Caudate nucleus (tissue), 63 donors: ENCODE measurements at places on chromosomes 2 and 18.

- no peak for DNase-seq
Observed at GRCh38 chr18:51660188-51660715, 462.8 kb upstream of the MEX3C start.

DNA sequence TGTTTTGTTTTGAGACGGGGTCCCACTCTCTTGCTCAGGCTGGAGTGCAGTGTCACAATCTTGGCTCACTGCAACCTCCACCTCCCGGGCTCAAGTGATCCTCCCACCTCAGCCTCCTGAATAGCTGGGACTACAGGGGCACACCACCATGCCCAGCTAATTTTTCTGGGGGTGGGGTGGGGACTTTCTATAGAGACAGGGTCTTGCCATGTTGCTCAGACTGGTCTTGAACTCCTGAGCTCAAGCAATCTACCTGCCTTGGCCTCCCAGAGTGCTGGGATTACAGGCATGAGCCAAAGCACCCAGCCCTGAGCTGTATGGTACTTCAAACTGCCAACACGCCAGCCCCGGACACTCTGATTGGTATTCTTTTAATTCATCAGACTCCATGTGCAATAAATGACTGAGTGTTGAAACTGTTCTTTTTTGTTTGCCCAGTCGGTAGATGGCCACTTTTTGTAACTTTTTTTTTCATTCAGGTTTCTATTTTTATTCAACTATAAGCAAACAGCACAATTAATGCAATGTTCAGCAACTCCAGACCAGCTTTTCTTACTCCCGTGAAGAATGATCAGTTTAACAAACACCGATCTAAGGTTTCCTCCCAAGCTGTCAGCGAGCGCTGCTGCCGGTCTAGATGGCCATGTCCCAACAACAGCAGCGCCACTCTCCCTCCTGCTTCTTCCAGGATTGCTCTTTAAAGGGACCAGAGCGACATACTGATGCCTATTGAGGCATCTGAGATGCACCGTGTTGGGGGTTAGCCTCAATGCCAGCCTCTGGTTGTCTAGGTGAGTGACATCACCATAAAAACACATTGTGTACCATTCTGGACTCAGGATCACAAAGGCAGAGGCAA, 12.5 kb upstream of the TGOLN2 start:
- DNase-seq, result no peak

- DNase-seq, result no peak
Observed at GRCh38 chr2:196448407-196449079, 191.0 kb upstream of the CCDC150 start.

GRCh38 chr18:77079088-77079487, 53.5 kb downstream of the MBP start:
- no peak for DNase-seq

DNA sequence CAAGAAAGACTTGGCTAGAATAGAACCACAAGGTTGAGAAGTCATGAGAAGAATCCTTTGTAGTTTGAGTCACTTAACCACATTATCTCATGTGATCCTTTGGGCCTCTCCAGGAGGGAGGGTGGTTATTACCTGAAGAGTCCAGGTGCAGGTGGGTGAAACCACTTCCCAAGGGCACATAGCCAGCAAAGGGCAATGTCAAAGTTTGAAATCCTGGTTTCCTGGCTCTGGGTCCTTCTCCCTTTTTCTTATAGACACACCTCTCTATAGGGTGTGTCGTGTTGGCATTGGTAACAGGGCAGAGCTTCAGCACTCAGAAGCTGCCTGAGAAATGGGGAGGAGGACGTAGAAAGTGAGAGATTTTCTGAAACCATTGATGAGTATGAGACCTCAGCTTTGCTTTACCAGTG, 137.9 kb downstream of the MGAT5 start:
- DNase-seq, result no peak

DNA sequence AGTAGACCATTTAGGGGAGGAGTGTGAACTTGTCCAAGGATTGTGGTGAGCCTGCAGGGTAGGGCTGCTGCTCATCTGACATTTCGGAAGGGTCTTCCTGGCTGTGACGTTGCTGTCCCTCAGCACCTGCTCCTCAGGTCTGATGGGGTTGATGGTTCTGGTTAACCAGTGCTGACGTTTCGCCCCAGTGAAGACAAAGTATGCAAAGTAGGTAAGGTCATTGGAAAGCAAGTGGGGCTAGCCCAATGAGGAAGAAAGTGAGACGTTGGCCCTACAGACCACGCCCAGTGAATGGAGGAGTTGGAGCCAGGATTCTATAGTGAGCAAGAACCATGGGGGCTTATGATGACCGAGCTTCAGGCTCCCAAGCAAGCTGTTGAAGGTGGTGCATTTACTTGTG, 33.4 kb upstream of the ZNF396 start:
- no peak for DNase-seq

GRCh38 chr18:12304351-12305210, 3.5 kb upstream of the TUBB6 start:
- DNase-seq, result no peak

GRCh38 chr2:61995065-61995464, 89.6 kb downstream of the COMMD1 start:
- DNase-seq, result no peak

DNA sequence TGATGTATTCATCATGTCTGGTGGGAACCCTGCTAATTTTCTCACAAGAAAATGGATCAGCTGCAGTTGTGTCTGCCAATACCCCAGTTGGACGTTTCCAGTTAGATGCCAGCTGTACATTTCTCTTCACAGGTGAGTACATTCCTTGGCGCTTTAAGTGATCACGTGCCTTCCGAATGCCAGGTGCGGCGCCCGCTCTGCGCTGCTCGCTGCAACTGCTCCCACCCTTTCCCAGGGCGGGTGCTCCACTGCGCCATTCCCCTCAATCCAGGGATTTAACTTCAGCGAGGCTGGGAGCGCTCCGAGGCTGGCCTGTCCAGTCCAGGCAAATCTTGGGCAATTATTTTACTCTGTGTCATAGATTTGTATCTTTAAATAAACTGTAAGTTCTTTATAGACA, 225.0 kb upstream of the RAB6C start:
- no peak for DNase-seq

DNA sequence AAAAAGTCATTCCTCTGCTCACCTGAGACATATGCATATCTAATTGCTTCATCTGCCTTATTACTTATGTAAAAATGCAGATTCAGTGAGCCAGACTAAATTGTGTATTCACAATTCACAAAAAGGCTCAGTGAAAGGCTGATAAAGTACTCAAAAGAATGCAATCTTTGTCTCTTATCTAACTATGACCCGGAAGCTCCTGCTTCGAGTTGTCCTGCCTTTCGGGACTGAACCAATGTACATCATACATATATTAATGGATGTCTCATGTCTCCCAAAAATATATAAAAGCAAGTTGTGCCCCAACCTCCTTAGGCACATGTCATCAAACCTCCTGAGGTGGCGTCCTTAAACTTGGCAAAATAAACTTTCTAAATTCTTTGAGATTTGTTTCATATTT, 120.5 kb downstream of the SCN3A start:
- no peak for DNase-seq

- DNase-seq, result no peak
Observed at GRCh38 chr18:66210875-66211274, 393.0 kb downstream of the CDH19 start.

DNA sequence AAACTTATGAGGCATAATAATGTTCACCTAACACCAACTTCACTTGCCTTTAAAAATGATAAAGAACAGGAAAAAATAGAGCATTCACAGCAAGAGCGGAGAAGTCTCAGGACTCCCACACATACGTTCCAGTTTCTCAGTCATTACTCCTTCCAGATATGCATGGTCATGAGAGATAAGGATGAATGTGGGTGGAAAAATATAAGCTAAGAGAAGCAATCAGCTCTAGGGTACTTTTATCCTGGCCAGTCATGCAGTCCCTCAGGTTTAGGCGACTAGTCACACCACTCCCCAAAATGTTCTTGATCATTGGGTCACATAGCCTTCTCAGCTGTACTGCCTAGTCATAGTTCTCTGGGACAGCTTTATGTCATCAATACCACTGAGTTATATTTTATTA, 29.2 kb upstream of the CCDC178 start:
- no peak for DNase-seq

DNA sequence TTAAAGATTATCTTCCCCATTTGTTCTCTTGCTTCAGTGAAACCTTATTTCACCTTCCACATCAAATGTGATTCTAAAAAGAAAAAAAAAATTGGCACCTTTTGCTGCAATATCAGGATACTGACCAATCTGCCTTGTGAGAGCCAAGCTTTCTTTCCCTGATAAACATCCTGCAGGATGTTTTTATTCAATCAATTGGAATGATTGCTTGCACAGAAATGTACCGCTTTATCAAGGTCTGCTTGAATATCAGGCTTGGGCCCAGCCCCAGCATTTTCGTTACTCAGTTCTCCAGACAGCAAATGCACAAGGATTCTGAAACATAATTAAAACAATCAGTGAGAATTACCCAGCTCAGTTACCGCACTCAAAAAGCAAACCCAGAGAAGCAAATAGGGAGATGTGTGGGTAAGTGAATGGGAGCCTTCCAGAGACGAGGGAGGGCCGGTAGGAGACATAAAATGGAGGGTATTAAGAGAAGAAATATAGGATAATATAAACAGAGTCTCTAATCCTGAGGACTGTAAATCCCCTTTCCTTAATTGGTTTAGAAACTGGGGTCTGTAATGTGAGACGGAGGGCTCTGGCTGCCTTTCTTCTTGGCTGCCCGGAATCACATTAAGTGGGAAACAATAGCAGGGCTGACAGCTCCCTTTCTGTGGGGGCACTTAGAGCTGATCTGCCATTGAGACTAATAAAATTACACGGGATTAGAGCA, 291.8 kb downstream of the ICOS start:
- no peak for DNase-seq

DNA sequence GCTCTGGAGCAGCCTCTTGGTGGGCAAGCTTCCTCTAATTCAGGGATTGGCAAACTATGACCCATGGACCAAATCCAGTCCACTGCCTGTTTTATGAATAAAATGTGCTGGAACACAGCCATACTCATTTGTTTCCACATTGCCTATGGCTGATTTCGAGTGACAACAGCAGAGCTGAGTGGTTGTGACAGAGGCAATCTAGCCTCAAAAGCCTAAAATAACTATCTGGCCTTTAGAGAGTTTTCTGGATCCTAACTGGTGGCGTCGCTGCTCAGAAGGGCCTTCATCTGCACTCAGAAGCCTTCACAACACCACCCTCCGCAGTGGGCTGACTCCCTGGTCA, 147.1 kb downstream of the CCBE1 start:
- no peak for DNase-seq

GRCh38 chr2:148914463-148914862, 39.4 kb downstream of the KIF5C start:
- peak; percentile 19 for DNase-seq

- no peak for DNase-seq
Observed at GRCh38 chr2:49973436-49973835, 819.1 kb upstream of the FSHR start.

- no peak for DNase-seq
Observed at GRCh38 chr18:37922162-37922561, 356.6 kb upstream of the CELF4 start.

DNA sequence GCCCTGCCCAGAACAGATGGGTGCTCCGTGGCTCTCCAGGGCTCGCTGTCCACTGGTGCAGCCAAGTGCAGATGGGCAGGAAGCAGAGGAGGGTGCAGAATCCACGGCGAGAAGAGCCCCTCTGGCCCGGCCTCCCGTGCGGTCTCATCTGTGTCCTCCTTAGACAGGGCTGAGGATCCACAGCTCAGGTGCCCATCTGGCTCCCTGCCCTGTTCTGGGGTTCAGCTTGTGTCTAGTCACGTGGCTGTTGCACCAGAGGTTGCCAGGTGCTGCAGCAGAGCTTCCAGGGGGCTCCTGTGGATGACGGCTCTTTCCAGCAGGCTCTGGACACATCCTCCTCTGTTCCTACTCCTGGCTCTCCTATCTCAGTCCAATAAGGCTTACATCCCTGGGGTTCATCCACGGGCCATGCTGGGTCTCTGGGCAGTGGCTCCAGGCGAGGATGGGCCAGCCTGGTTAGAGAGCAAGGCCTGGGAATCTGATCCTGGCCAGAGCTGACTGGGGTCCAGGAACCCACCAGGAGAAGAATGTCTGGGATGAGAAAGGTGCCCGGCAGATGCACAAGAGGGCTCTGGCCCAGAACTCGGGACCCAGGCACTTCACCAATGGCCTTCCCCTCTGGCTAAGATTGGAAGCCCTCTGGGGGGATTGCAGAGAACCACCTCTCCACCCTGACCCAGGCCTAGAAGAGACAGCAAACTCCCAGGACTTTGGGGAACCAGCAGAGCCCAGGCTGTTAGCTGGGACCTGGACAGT, 116.3 kb upstream of the ID2 start:
- DNase-seq, result no peak

- DNase-seq, result no peak
Observed at GRCh38 chr18:45034179-45034578, 353.5 kb downstream of the SETBP1 start.

- DNase-seq, result no peak
Observed at GRCh38 chr2:14313341-14313740, 319.2 kb upstream of the LRATD1 start.
